ENCODE measurements at places on chromosomes 2 and 18. TPM values are rescaled to one million over a fixed set of nuclear protein-coding genes. Genes with fewer than 3 reads are reported as not detected.
A peak's percentile ranks its signal among the peaks of the same experiment; 100 is the strongest.

DNA sequence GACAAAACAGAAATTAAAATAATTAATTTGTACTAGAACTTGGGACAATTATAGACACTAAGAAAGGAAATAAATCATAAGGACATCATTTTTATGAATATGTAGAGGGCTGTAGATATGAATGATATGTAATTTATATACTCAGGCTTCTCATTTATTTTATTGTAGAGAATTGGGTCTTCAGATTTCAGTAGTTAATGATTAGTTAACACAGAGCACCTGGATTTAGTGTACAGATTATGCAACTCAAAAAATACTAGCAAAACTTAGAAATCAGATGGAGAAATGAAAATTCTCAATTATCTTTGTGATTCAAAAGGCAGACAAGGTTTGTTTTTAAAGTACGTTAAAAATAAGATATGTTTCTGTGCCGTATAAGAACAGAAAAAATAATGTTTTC is 1311.7 kb upstream of the SLC39A10 start:
- DNase-seq: no peak
- no peak overlapping the region for H3K4me3 ChIP-seq
- H3K4me1 ChIP-seq: no peaks in the 10 kb centered on the region

GRCh38 chr2:15943378-15944280 is 3.3 kb downstream of the MYCN start:
- no peak overlapping the region for H3K27ac ChIP-seq
- no peaks in the 10 kb centered on the region for H3K4me1 ChIP-seq
- H3K27me3 ChIP-seq: peaks cover 55% of the 10 kb centered on the region
- no peak for DNase-seq
- H3K4me3 ChIP-seq: no peak overlapping the region

DNA sequence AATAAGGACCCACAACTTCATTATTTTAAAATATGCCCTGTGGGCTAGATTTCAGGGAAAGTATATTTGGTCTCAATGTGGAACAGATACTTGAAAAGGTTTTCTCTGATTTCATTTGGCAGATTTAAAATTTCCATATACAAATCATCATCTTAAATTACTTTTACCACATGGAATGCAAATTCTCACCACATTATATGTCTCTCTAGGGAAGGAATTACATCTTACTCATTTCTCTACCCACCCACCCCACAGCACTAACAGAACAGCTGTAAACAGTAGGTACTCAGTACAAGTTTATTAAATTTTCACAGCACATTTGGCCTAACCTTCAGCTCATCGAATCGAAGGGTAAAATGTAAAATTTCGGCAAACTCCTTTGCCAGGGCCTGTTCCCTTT is 104.0 kb downstream of the CYRIA start:
- DNase-seq: no peak
- H3K36me3 ChIP-seq: no peaks in the 10 kb centered on the region
- H3K27ac ChIP-seq: no peak overlapping the region
- H3K4me1 ChIP-seq: no peaks in the 10 kb centered on the region

- no peak overlapping the region for H3K4me3 ChIP-seq
- no peak for DNase-seq
- peaks cover 2% of the 10 kb centered on the region for H3K36me3 ChIP-seq
- no peak overlapping the region for H3K27ac ChIP-seq
- H3K27me3 ChIP-seq: no peaks in the 10 kb centered on the region
Observed at GRCh38 chr2:239249776-239250175, 151.0 kb downstream of the HDAC4 start.

GRCh38 chr2:43227830-43228281 is 1.4 kb upstream of the ZFP36L2 start:
- no peak for DNase-seq
- H3K36me3 ChIP-seq: peaks cover 30% of the 10 kb centered on the region
- peak overlapping the region; percentile 78 for H3K27ac ChIP-seq
- H3K4me3 ChIP-seq: peak overlapping the region; percentile 81
- H3K27me3 ChIP-seq: no peaks in the 10 kb centered on the region
- H3K4me1 ChIP-seq: peaks cover 24% of the 10 kb centered on the region

- no peaks in the 10 kb centered on the region for H3K36me3 ChIP-seq
- DNase-seq: no peak
- no peak overlapping the region for H3K4me3 ChIP-seq
- no peaks in the 10 kb centered on the region for H3K27me3 ChIP-seq
Observed at GRCh38 chr2:17933256-17933655, 54.8 kb downstream of the KCNS3 start.

DNA sequence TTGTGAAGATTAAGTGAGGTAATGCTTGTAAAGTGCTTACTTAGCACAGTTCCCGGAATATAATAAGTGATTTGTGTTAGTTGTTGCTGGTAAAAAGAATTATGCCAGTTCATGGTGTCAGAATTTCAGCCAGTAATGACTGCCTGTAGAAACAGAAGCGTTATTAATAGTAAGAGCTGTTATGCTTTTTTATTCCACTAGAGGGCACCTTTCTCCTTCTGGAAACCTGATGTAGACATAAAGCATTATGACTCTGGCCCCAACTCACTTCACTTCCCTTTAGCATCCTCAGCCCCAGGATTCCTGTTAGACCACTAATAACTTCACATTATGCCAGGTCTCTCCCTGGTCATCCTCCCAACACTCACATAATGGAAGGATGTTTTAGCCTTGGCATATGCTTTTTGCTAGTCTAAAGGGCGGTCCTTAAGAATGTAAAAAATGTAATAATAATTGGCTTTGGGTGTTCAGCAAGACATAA is 34.9 kb downstream of the C18orf54 start:
- H3K4me1 ChIP-seq: peaks cover 17% of the 10 kb centered on the region
- no peak overlapping the region for H3K4me3 ChIP-seq
- no peak for DNase-seq
- H3K27ac ChIP-seq: no peak overlapping the region

- no peaks in the 10 kb centered on the region for H3K27me3 ChIP-seq
- no peaks in the 10 kb centered on the region for H3K36me3 ChIP-seq
- no peak for DNase-seq
- H3K4me3 ChIP-seq: no peak overlapping the region
- no peaks in the 10 kb centered on the region for H3K4me1 ChIP-seq
Observed at GRCh38 chr18:79780547-79780946, 17.2 kb upstream of the KCNG2 start.

- no peak overlapping the region for H3K27ac ChIP-seq
- peaks cover 9% of the 10 kb centered on the region for H3K27me3 ChIP-seq
- no peaks in the 10 kb centered on the region for H3K36me3 ChIP-seq
Observed at GRCh38 chr2:29598978-29599377, 322.4 kb downstream of the ALK start.

DNA sequence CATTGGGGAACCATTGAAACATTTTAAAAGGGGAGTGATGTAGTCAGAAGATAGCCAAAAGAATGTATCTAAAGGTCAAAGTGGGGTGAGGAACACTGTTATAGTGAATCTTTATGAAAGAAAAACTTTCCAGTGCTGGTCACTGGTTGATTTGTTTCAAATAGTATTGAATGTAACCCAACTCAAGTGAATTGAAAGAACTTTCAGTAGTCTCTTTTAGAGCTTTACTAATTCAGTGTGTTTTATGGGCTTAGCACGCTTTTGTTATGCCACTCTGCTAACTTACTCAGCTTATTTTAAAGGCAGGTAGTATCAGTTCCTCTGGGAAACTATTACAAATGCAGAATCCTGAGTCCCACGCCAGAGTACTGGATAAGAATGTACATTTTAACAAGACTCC is 57.3 kb downstream of the GTF2A1L start:
- no peak overlapping the region for H3K27ac ChIP-seq
- H3K27me3 ChIP-seq: peaks cover 6% of the 10 kb centered on the region
- H3K4me1 ChIP-seq: no peaks in the 10 kb centered on the region
- no peaks in the 10 kb centered on the region for H3K36me3 ChIP-seq

DNA sequence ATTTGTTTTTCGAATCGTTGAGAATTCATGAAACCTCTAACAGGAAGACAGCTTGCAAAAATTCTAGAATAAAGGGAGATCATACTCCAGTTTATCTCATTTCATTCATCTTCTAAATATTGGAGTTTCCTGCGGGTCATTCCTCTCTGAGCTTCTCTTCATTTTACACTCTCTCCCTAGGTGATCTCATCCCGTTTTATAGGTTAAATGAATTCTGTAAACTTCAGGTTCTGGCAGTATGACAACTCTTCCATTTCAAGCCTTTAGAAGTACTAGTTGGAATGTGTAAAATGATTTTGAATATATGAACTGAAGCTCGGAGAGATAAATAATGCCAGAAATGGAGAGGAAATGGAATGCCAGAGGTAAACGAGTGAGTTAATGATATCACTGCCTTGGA is 312.4 kb downstream of the METTL4 start:
- no peaks in the 10 kb centered on the region for H3K27me3 ChIP-seq
- H3K36me3 ChIP-seq: no peaks in the 10 kb centered on the region
- no peak overlapping the region for H3K27ac ChIP-seq
- DNase-seq: no peak
- H3K4me1 ChIP-seq: no peaks in the 10 kb centered on the region

GRCh38 chr18:43060020-43060419 is 55.5 kb downstream of the RIT2 start:
- H3K4me3 ChIP-seq: no peak overlapping the region
- DNase-seq: no peak
- H3K27ac ChIP-seq: no peak overlapping the region
- H3K4me1 ChIP-seq: no peaks in the 10 kb centered on the region

DNA sequence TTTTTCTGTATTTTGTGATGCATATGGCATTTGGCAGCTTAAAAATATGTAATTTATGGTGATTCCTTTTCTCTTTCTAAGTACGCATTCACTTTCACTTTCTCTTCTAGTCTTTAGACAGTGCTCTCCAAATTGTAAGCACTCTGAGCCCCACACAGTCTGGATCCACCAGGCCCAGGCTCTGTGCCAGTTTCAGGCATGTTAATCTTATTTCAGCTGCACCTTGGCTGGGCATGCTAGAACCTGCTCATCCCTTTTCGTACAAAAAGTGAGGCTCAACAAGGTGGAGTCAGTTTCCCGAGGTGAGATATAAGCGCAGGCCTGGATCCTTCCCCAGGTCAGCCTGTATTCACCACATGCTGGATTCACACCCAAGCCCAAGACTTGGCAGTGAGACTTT is 203.9 kb downstream of the MTX2 start:
- H3K4me1 ChIP-seq: peaks cover 15% of the 10 kb centered on the region
- H3K4me3 ChIP-seq: peak overlapping the region; percentile 44
- no peak overlapping the region for H3K27ac ChIP-seq
- peaks cover 13% of the 10 kb centered on the region for H3K27me3 ChIP-seq
- DNase-seq: no peak

DNA sequence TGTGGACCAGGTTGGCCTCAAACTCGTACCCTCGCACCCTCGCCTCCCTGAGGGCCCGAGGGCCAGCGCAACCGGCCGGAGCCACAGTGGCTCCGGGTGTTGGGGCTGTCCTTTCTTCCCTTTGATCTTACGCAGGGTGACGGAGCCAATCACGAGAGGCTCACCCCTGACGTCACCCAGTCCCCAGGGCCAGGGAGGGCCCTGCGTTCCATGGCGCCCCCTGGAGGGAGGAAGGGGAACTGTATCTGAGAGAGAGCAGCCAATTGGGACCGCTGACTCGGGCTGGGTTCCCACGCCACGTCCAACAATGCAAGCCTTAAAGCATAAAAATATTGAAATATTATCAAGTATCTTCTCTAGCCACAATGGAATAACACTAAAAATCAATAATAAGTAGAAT is 432.8 kb upstream of the LRRTM4 start:
- no peaks in the 10 kb centered on the region for H3K27me3 ChIP-seq
- no peaks in the 10 kb centered on the region for H3K36me3 ChIP-seq
- DNase-seq: no peak
- H3K4me1 ChIP-seq: no peaks in the 10 kb centered on the region
- no peak overlapping the region for H3K4me3 ChIP-seq

DNA sequence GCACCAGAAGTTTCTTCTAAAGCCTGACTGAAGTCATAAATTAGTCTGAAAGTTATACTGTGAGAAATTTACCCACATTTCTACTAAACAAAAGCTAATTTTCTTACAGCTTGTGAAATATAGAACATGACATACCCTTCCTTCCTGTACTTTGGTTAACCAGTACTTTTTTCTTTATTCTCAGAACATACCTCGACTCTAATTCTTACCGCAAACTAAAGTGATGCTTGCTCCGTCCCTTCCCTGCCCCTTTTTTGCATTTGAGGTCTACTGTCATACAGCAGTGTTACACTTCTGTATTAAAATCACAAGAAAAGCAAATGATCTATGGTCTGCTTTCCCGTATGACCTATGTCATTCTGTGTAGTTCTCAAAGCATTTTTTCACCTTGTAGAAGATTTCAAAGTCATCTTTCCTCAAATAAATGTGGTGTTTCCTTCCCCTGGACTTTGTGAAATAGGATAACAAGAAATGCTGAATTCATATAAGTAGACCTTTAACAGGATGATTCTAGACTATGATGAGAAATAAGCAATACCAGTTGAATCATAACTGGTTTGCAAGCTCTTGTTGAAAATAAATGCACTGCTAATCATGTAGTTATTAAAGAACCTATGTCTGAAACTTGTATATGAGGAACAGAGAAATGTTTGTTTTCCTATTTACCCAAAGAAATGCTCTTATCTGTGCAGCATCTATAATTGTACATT is 30.4 kb downstream of the CYTIP start:
- peak; percentile 79 for DNase-seq
- peak overlapping the region; percentile 49 for H3K4me3 ChIP-seq
- peaks cover 75% of the 10 kb centered on the region for H3K36me3 ChIP-seq
- H3K4me1 ChIP-seq: peaks cover 76% of the 10 kb centered on the region
- H3K27ac ChIP-seq: peak overlapping the region; percentile 87

DNA sequence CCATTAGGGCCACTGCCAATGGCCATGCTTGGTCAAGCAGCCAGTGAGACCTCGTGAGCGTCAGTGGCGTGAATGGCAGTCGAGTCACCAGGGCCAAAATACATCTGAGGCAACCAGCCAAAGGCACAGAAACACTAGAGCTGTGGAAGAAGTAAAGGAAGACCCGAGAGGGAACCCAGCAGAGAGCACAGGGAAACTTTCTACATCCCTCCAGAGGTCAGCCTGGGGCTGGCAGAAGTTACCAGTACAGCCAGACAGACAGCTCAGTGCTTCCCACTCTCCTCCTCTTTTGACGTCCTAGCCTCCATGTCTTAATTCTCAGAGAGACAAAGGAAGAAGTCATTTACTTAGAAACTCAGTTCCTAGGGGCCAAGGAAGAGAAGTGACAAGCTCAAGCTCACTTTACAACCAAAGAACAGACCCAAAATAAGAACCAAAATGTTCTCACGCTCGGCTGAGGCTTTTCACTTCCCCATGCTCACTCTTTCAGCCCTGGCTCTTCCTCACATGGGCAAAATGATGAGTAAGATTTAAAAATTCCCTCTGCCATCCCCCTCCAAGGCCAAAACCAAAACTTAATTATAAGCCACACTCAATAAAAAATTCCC is 8.7 kb downstream of the CYRIA start:
- peaks cover 2% of the 10 kb centered on the region for H3K4me1 ChIP-seq
- H3K27ac ChIP-seq: no peak overlapping the region
- H3K27me3 ChIP-seq: peaks cover 3% of the 10 kb centered on the region
- H3K36me3 ChIP-seq: no peaks in the 10 kb centered on the region
- DNase-seq: no peak
- no peak overlapping the region for H3K4me3 ChIP-seq

- H3K4me1 ChIP-seq: no peaks in the 10 kb centered on the region
- no peak overlapping the region for H3K4me3 ChIP-seq
- H3K27me3 ChIP-seq: no peaks in the 10 kb centered on the region
Observed at GRCh38 chr2:136034629-136035028, 49.2 kb upstream of the DARS1 start.

DOCK10 gene
- 251 TPM for total RNA-seq

ZNF521 gene
- not detected for total RNA-seq

CDH20 gene
- not detected for total RNA-seq

VIL1 gene
- 0.73 TPM for total RNA-seq

RRM2 gene
- total RNA-seq: 506 TPM

NETO1 gene
- total RNA-seq: not detected

ST3GAL5 gene
- total RNA-seq: 73.9 TPM

COLEC11 gene
- total RNA-seq: 0.32 TPM

VAPA gene
- 107 TPM for total RNA-seq

SLC25A52 gene
- not detected for total RNA-seq
